Upper lobe of left lung (tissue), 6 donors: ENCODE measurements at places on chromosomes 1 and 21. TPM values are rescaled to one million over a fixed set of nuclear protein-coding genes. Genes with fewer than 3 reads are reported as not detected.

The MIXL1 gene
- not detected for total RNA-seq

The DNAJC6 gene
- total RNA-seq = 5.1 TPM

The MFSD2A gene
- 133 TPM for total RNA-seq

The RAB42 gene
- total RNA-seq = 3.9 TPM

The ALG6 gene
- total RNA-seq = 15.7 TPM

The KLHL20 gene
- 37.8 TPM for total RNA-seq

The PAFAH2 gene
- total RNA-seq = 14.4 TPM

The SLAMF9 gene
- total RNA-seq = not detected

The PPP2R5A gene
- 84.9 TPM for total RNA-seq

The ST6GALNAC3 gene
- total RNA-seq = 5.8 TPM

The HSF2BP gene
- total RNA-seq = 0.40 TPM

The CRYAA gene
- total RNA-seq = not detected

The HNRNPU gene
- 505 TPM for total RNA-seq

The IVL gene
- 0.24 TPM for total RNA-seq

The REG4 gene
- total RNA-seq = not detected

The KIAA0040 gene
- 58.7 TPM for total RNA-seq

The TEX38 gene
- not detected for total RNA-seq

The FAM110D gene
- 6.7 TPM for total RNA-seq

The DHCR24 gene
- 863 TPM for total RNA-seq

The NUDT4B gene
- total RNA-seq = 0.44 TPM

The MYOM3 gene
- 0.11 TPM for total RNA-seq

The APCS gene
- total RNA-seq = not detected

The CCDC30 gene
- total RNA-seq = 40.9 TPM

The LEMD1 gene
- 1.1 TPM for total RNA-seq

The FLG2 gene
- not detected for total RNA-seq

The SIM2 gene
- total RNA-seq = 0.89 TPM

The CZIB gene
- 49.5 TPM for total RNA-seq

The PSRC1 gene
- total RNA-seq = 1.5 TPM

The FCRL6 gene
- total RNA-seq = 3.0 TPM

The MFAP2 gene
- 12.9 TPM for total RNA-seq

The CDA gene
- 2.9 TPM for total RNA-seq

The ESRRG gene
- 0.67 TPM for total RNA-seq

The SEC16B gene
- 2.1 TPM for total RNA-seq

The HSD3B1 gene
- total RNA-seq = not detected

The PWP2 gene
- total RNA-seq = 2.9 TPM

The THEM5 gene
- total RNA-seq = not detected

The OLFM3 gene
- total RNA-seq = not detected

The LAMB3 gene
- total RNA-seq = 146 TPM

The GJA5 gene
- total RNA-seq = 6.3 TPM

The NEXN gene
- 15.0 TPM for total RNA-seq

The NMNAT2 gene
- not detected for total RNA-seq

The RNASEL gene
- 8.5 TPM for total RNA-seq

The ANGEL2 gene
- total RNA-seq = 39.5 TPM

The SLC22A15 gene
- 31.5 TPM for total RNA-seq

The ADAMTS5 gene
- under 0.01 TPM for total RNA-seq

The RSPH1 gene
- 14.1 TPM for total RNA-seq

The LCE2C gene
- not detected for total RNA-seq

The MCOLN2 gene
- total RNA-seq = 7.1 TPM

The RNU1-4 gene
- total RNA-seq = 4,080 TPM

The GDAP2 gene
- 52.4 TPM for total RNA-seq

The HCN3 gene
- total RNA-seq = 3.0 TPM

The NES gene
- 25.9 TPM for total RNA-seq
